Activated CD4-positive, alpha-beta T cell treated with anti-CD3 and anti-CD28 coated beads, Interleukin-2, amount 50 U/mL, for 16 hours (primary cell): ENCODE measurements at places on chromosomes 3 and 15.

DNA sequence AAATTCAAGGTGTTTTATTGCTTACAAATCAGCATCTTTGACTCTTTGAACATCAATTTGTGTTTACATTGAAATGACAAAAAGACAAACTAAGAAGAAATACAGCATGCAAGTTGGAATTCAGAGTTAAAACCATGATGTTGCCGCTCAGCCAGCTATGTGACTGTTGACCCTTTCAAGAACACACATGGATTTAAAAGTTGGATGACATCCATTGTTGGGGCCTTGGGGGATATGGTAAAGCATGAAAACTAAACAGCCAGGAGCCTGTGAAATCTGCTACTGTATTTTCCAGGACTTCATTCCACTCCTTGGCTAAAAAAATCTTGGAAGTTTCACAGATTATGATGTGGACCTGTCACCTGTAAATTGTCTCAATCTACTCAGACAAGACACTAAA, 4.6 kb downstream of the P2RY1 start:
- no peak for DNase-seq

DNA sequence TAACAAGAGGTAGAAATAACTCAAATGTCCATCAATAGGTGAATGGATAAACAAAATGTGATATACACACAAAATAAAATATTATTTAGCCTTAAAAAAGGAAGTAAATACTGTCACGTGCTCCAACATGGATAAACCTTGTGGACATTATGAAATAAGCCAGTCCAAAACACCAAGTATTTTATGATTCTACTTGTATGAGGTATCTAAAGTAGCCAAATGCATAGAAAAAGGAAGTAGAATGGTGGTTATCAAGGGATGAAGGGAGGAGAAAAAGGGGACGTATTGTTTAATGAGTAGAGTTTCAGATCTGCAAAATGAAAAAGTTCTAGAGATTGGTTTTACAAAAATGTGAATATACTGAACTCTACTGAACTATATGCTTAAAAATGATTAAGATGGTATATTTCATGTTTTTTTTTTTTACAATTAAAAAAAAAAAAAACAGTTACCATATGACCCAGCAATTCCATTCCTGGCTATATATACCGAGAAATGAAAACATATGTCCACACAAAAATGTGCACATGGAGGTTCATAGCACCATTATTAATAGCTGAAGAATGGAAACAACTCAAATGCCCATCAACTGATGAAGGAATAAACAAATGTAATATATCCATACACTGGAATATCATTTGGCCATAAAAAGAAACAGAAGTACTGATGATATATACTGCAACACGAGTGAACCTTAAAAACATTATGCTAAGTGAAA, 29.1 kb upstream of the MAP6D1 start:
- DNase-seq = no peak

- DNase-seq = no peak
These were observed 161.5 kb upstream of the KBTBD8 start for GRCh38 chr3:66836363-66837152.

DNA sequence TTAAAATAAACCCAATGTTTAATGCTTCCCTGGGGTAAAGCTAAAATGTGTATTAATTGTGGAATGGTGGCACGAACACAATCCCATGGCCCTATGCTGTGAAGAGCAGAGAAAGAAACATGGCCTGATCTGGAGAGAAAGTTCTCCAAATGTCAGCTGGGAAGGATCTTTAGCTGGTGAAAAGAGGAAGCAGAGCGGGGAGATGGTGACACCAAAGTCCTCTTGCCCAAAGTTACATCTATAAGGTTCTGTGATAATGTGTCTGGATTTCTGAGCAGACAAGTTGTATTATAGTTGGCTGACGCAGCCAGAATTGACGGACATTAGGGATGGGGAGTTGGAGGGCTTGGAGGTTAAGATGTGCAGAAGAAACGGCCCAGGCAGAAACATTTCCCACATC, 196.2 kb downstream of the CHST2 start:
- DNase-seq = no peak

DNA sequence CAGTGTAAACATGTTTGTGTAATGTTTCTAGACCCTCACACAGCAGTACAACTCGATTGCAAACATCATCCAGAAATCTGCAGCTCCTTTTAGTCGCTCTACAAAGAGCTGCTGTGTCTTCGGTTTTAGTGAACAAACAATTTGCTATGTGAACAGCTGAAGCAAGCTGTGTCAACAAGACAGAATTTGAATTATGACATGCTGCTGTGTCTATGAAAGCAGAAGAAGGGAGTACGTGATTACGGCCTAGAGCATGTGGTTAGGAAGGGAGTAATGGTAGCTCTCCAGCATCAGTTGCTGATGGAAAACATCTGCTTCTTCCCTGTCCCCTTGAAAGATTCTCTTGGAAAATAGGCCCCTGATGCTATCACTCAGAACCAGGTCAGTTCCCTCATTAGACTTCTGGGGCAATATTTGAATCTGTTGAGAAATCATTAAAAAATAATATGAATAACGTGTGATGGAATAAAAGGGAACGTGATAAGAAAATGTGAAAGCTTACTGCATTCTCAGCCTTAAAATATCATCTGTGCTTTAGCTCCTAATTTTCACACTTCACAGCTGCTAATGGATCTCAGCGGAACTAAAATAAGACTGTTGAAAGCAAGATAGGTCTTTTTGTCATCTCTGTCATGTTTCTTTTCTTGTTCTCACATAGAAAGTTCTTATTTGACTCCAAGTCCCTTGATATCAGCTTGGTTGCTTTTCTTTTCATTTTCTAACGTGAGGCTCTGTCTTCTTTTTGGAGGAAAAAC, 891.5 kb downstream of the ROBO2 start:
- DNase-seq = no peak
